ENCODE measurements at places on chromosomes 5 and 9.

DNA sequence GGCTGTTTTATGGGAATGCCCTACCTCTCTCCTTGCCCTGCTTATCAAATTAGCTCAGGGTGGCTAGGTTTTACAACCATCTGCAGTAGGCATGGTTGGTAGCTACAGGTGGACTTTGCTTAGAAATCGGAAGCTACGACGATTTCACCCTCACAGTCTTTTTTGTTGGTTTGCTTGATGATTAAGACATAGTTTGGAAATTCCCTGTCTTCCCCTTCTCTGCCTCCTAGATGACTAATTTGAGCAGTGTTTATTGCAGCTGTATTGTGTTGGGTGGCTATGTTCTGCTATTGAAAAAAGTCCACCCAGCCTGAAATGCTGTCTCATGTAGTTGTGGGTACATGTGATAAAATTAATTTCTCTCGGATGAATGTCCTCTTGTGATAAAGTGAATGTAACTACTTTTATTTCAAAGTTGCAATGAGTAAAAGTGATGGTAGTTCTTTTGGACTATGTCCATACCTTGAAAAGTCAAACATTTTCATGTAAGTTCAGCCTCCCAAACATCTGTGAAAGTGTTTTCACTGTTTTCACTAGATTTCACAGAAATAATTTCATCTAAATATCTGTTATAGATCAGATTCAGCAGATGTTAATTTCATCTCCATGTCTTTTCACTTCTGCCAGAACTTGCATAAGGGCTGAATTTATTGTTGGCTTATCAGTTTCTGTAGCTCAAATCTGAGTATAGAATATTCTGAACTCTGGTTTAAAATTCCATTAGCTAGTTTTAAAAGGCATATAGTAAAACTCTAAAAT lies 37.3 kb upstream of the FYB1 start:
- peak; percentile 27 for DNase-seq

- peak; percentile 76 for DNase-seq
These were observed at the start of gene DENND1A for GRCh38 chr9:123929870-123930831. DENND1A (minus strand) TSS chr9:123930126; CDS start chr9:123929905, 221 bp downstream.

GRCh38 chr5:129361441-129362025 lies 98.6 kb upstream of the ADAMTS19 start:
- no peak for DNase-seq

GRCh38 chr9:86064220-86064619 lies 35.1 kb downstream of the GOLM1 start:
- no peak for DNase-seq

- no peak for DNase-seq
These were observed 59.4 kb downstream of the TMOD1 start for GRCh38 chr9:97560851-97561250.

- no peak for DNase-seq
These were observed 46.6 kb downstream of the PPIP5K2 start for GRCh38 chr5:103166706-103167105.
